ENCODE measurements at places on chromosomes 7 and 10. TPM values are rescaled to one million over a fixed set of nuclear protein-coding genes. Genes with fewer than 3 reads are reported as not detected.

Gene TNS3
- total RNA-seq, result 78.2 TPM

Gene TMEM176A
- not detected for total RNA-seq

Gene GHRHR
- not detected for total RNA-seq

Gene OPALIN
- total RNA-seq, result not detected

Data from smooth muscle cell of the umbilical artery (primary cell).